Germinal center (tissue), 1 donor: ENCODE measurements at places on chromosomes 3 and 15.
A peak's percentile ranks its signal among the peaks of the same experiment; 100 is the strongest.

GRCh38 chr3:160851629-160852210 lies 95.7 kb downstream of the PPM1L start:
- no peak for DNase-seq

GRCh38 chr3:38561746-38562466 lies 65.8 kb downstream of the EXOG start:
- no peak for DNase-seq

- DNase-seq = no peak
These were observed 38.7 kb downstream of the FEM1B start for GRCh38 chr15:68316061-68316804.

DNA sequence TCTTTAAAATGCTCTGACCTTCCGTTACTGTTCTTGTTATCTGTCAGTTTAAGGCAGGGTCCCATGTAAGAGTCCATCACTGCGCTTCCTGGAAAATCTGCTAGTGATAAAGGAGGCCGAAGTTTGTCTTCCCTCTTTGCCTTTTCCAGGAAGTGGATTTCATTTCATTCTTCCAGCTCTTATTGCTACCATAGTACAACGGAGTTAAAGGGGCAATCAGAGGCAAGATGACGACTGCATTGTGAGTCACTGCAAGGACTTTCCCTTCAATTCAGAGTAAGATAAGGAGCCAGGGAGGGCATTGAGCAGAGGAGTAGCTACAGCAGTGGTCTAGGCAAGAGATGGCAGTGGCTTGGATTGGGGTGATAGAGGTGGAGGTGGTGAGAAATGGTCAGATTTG lies 17.2 kb upstream of the DET1 start:
- no peak for DNase-seq

- DNase-seq = no peak
These were observed 38.8 kb upstream of the B3GNT5 start for GRCh38 chr3:183214277-183214612.

DNA sequence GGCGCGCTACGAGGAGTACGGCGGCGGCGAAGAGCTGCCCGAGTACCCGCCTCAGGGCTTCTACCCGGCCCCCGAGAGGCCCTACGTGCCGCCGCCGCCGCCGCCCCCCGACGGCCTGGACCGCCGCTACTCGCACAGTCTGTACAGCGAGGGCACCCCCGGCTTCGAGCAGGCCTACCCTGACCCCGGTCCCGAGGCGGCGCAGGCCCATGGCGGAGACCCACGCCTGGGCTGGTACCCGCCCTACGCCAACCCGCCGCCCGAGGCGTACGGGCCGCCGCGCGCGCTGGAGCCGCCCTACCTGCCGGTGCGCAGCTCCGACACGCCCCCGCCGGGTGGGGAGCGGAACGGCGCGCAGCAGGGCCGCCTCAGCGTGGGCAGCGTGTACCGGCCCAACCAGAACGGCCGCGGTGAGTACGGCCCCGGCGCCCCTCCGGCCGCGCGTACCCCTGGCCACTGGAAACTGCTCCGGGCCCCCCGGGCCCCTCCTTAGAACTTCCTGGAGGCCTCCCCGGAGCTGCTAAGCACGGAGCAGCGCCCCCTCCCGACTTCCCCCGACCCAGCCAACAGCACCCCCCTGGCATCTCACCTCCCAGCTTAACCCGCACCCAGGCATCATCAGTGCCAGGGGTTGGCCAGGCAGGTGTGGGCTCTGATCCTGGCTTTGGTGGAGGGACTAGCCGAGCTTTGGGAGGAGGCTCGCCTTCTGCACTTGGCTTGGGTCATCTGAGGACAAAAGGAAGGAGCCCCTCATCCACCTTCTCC lies 1.4 kb downstream of the LOXL1 start:
- peak; percentile 72 for DNase-seq

DNA sequence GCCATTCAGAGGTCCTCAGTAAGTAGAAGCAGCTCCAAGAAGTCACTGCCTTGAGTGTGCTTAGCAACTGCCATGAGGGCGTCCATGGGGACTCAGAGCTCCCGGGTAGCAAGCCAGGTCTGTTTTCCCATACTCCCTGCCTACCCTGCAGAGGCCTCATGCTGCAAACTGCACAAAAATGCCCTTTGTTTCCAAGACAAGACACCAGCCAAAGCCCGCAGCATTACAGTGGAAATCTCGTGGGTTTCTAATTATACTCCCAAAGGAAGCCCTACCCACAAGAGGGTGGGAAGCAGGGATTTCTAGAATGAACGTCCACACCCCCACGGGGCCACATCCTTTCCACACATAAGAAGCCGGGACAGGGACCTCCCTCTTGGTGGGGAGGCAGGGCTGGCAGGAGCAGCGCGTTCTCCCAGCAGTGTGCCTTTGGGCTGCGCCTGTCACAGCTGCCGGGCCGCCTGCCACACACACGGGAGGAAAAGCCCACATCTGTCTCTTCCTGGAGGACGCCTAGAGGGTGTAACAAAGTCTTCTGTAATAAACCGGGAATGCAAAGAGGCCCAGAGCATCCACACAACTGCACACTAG lies 31.1 kb downstream of the FAM174B start:
- DNase-seq = no peak

GRCh38 chr3:152258448-152259393 lies 10.0 kb upstream of the MBNL1 start:
- no peak for DNase-seq

DNA sequence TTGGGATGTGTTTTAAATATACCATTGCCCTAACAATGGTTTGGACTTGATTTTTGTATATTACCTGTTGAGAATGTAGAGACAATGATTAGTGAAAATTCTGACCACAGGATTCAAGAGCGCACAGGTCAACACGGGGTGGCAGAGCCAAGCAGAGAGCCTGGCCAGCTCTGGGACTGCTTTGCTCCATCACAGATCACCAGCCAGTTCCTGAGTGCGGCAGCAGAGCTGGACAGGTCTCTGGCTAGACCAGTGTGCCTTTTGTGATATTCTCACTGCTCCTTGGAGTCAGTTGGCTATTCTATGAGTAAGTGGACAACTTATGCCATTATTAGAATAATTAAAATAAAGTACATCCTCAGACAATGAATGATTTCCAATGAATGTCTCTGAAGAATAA lies 351.2 kb upstream of the ATP10A start:
- no peak for DNase-seq

- DNase-seq = no peak
These were observed 42.2 kb downstream of the NGRN start for GRCh38 chr15:90307661-90308060.

DNA sequence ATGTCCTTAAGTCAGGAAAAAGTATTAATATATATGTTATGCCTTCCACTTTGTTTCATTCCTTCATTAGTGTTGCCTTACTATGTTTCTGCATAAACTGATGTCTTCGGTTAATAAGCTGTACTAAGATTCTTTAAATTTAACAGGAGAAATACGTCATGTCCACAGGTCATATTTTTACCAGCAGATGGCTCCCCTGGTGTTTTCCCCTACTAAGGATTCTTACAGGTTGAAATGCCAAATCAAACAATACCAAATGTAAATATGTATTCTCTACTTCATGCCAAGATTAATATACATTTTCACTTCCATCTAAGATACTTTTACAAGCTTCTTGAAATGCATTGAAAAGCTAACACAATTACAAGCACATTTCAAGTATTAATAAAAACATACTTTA lies 1602.1 kb downstream of the SI start:
- no peak for DNase-seq

DNA sequence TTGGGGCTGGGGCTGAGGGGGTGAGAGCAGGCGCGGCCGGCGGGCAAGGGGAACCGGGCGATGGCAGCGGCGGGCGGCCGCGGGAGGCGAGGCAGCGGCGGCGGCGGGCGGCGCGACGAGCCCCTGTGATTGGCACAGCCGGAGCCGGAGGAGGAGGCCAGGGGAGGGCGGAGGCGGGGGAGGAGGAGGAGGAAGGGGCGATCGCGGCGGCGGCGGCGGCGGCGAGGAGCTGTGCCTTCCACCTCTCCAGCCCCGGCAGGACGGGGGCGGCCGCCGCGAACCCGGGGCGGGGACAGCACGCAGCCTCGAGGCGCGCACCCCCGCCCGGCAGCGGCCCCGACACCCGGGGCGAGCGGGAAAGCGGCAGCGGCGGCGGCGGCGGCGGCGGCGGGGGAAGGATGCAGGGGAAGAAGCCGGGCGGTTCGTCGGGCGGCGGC lies at the start of gene SLCO3A1:
Gene SLCO3A1, plus strand, starts transcription at position 198 of the 437 bp plus-strand sequence.
- DNase-seq = peak; percentile 81
